ENCODE measurements at places on chromosomes 4 and X. TPM values are rescaled to one million over a fixed set of nuclear protein-coding genes. Genes with fewer than 3 reads are reported as not detected.

The TMSB15C gene
- total RNA-seq, result 7.8 TPM

The DUSP9 gene
- total RNA-seq, result not detected

The NUP62CL gene
- 1.6 TPM for total RNA-seq

The TEX13D gene
- total RNA-seq, result not detected

The TEX11 gene
- total RNA-seq, result not detected

The SSX4B gene
- not detected for total RNA-seq

The KIF4A gene
- total RNA-seq, result 3.7 TPM

The MAGEA2B gene
- not detected for total RNA-seq

The SPANXA1 gene
- not detected for total RNA-seq

The SLC34A2 gene
- not detected for total RNA-seq

The H2BW2 gene
- not detected for total RNA-seq

The FAM53A gene
- total RNA-seq, result 0.52 TPM

The F9 gene
- not detected for total RNA-seq

The FREM3 gene
- total RNA-seq, result under 0.01 TPM

The JADE3 gene
- 5.2 TPM for total RNA-seq

The PASD1 gene
- under 0.01 TPM for total RNA-seq

The CC2D2A gene
- total RNA-seq, result 7.8 TPM

The SYNPO2 gene
- 34.4 TPM for total RNA-seq

The ARSJ gene
- 5.2 TPM for total RNA-seq

The RBM3 gene
- total RNA-seq, result 196 TPM

The MAGEA1 gene
- total RNA-seq, result not detected

The PGRMC1 gene
- total RNA-seq, result 89.8 TPM

The VCX gene
- total RNA-seq, result not detected

The RHOXF2 gene
- not detected for total RNA-seq

The SSX2B gene
- not detected for total RNA-seq

The COL25A1 gene
- total RNA-seq, result 3.7 TPM

The MMRN1 gene
- total RNA-seq, result 9.4 TPM

The CSAG2 gene
- not detected for total RNA-seq

The LRP2BP gene
- 4.7 TPM for total RNA-seq

The TMEM156 gene
- under 0.01 TPM for total RNA-seq

The MAP3K15 gene
- 0.52 TPM for total RNA-seq

The NLRP2B gene
- not detected for total RNA-seq

The CYSLTR1 gene
- 7.3 TPM for total RNA-seq

The FMR1NB gene
- total RNA-seq, result not detected

The TCEAL6 gene
- not detected for total RNA-seq

The UPF3B gene
- 1.6 TPM for total RNA-seq

The MAOB gene
- 1.0 TPM for total RNA-seq

The ADGRL3 gene
- total RNA-seq, result 59.0 TPM

The FHIP1A gene
- total RNA-seq, result 15.1 TPM

The SLC25A5 gene
- total RNA-seq, result 118 TPM

The CETN2 gene
- 22.4 TPM for total RNA-seq

The MAGEA12 gene
- total RNA-seq, result not detected

Data from skeletal muscle tissue (tissue), 5 donors.